ENCODE measurements at places on chromosomes 12 and 14.

- DNase-seq = no peak
Measured at GRCh38 chr14:25039933-25040332, 10.0 kb downstream of the STXBP6 start.

GRCh38 chr12:101474711-101475386 is at the start of gene SPIC:
TSS of gene SPIC (plus strand) at chr12:101475336. CDS start at chr12:101476905, 1,569 bp downstream.
- no peak for DNase-seq

GRCh38 chr12:19525274-19525673 is 86.0 kb downstream of the AEBP2 start:
- DNase-seq = no peak

DNA sequence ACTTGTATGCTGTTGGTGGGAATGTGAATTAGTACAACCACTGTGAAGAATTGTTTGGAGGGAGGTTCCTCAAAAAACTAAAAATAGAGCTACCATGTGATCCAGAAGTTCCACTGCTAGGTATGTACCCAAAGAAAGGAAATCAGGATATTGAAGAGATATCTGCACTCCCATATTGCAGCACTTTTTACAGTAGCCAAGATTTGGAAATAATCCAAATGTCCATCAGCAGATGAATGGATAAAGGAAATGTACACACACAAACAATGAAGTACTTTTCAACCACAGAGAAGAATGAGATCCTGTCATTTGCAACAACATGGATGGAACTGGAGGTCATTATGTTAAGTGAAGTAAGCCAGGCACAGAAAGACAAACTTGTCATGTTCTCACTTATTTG is 25.9 kb downstream of the TIGAR start:
- no peak for DNase-seq

Data from CD8-positive, alpha-beta T cell (primary cell).